ENCODE measurements at places on chromosomes 16 and 17. TPM values are rescaled to one million over a fixed set of nuclear protein-coding genes. Genes with fewer than 3 reads are reported as not detected.

DNA sequence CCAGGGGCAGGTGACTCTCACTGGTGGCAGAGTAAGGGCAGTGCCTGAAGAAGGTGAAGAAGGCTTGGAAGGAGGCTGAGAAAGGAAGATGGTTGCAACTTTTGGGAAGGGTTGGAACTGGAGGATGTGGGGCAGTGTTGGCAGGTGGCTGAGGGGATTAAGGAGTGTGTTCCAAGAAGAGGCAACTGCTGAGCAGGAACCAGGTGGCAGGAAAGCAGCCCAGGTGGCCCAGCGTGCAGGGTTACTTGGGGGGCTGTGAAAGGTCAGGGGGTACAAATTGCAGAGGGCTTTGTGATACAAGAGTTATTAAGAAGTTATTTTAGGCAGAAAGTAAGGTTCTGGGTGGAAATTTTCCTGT is 28.6 kb downstream of the WSCD1 start:
- DNase-seq = no peak

- DNase-seq = no peak
These were observed 106.9 kb downstream of the NCOR1 start for GRCh38 chr17:16108386-16108785.

- no peak for DNase-seq
These were observed 19.9 kb upstream of the TRAP1 start for GRCh38 chr16:3737181-3737580.

Gene PERCC1
- total RNA-seq = not detected

DNA sequence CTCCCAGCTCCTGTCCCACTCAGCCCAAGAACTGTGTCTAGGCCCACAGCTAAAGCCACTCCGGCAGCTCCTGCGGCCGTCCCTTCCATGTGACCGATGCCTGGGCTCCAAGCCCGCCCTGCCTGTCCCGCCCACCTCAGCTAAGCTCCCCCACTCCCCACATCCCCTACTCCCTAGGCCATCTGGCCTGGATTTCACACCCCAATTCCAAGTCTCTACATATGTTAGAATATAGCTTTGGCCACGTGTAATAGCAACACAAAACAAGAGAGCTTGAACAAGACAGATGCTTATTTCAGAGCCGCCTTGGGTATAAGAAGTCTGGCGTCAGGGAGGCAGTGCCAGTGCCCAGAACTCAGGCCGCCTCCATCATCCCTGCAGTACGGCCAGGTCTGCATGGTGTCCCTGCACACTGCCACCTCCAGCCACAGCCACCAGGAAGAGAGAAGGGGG is 30.0 kb upstream of the USP22 start:
- DNase-seq = no peak

Gene ACAP1
- total RNA-seq = 0.20 TPM

DNA sequence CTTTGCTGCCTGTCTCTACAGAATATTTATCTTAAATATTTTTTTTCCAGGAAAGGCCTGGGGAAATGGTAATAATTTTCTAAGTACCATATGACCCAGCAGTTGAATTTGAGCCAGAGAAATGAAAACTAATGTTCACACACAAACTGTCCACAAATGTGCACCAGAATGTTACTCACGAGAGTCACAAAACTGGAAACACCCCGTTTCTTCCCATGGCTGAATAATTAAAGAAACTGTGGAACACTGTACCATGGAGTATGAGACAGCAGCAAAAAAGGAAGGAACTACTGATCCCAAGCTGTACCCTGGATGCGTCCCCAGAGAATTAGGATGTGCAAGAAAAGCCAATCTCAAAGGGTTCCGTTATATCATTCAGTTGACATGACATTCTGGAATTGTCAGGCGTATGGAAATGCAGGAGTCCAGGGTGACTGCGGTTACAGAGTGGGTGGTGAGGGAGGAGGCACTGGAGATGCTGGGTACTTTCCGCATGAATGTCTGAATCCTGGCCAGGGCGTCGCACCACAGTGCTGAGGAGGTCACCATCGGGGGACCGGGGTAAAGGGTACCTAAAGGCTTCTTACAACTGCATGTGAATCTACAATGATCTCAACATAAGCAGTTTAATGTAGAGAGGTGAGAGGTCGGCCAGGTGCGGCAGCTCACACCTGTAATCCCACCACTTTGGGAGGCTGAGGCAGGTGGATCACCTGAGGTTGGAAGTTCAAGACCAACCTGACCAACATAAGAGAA is 34.5 kb downstream of the USP22 start:
- no peak for DNase-seq

- no peak for DNase-seq
These were observed 146.3 kb upstream of the TBX2 start for GRCh38 chr17:61253362-61253761.

Gene FSCN2
- 4.7 TPM for total RNA-seq

GRCh38 chr17:62692721-62693431 is 65.4 kb downstream of the MRC2 start:
- DNase-seq = no peak

DNA sequence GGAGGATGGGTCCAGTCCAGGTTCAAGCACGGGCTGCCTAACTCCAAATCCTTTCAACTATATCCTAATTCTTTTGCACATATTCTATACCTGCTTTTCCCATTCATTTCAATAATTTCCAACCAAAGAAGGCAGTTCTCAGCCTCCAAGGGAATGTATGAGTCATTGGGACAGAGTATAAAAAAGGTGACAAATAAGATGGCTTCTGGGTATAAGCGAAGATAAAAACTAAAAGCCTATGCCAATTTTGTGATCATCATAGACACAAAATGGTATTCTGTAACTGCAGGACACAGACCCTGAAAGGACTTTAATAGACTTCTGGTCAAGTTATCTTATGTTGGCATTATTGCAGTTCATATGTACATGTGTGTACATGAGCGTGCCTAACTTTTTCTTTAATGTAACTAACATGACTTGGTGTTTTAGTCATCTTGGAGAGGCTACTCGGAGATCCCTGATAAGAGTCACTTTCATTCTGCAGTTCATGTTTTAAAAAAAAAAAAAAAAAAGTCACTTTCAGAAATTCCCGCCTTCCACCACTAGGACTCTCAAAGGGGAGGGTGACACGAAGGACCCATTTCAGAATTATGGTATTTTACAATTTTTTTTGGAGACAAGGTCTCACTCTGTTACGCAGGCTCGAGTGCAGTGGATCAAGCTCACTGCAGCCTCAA is 17.3 kb downstream of the COG1 start:
- no peak for DNase-seq

Gene PDPK1
- total RNA-seq = 32.9 TPM

GRCh38 chr17:74579900-74580299 is 12.2 kb downstream of the CD300LD start:
- DNase-seq = no peak

GRCh38 chr17:28735242-28735722 is 6.7 kb downstream of the NEK8 start:
- DNase-seq = no peak

DNA sequence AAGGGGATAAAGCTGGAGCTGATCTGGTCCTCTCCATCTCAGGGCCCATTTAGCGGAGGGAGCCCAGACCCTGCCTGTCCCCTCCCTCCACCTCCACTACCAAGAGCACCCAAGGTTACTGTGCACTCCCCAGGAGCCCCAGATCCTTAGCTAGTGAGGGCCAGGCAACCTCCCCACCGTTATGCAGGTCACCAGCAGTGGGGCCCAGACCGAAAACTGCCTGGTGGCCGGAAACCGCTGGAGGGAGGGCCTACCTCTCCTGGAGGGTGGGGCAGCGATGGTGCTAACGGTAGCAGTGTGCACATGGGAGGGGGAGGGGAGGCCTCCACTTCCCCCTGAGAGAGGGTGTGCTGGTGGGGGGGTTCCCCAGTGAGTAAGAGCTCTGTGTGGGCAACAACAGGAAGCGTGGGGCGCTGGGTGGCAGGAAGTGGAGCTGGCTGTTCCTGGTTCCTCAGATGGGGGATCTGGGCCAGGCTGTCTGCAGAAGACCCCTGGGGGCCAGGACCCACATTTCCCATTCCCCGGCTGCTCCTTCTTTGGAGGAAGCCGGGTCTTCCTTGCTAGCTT is 4.4 kb downstream of the FMNL1 start:
- DNase-seq = peak; percentile 15

- DNase-seq = no peak
These were observed 11.3 kb downstream of the FKBP10 start for GRCh38 chr17:41824086-41824485.

DNA sequence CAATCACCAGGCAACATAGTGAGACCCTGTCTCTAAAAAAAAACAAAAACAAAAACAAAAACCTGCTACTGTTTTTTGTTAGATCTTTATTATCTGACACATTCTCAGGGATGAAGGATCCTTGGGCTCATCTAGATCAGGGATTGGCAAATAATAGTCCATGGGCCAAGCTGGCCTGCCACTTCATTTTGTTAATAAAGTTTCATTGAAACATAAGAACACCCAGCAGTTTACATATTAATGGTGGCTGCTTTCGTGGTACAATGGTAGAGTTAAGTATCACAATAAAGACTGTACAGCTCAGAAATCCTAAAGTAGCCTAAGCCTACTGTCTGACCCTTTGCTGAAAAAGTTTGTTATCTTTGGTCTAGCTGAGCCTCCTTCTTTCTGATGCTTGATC is 32.9 kb upstream of the CLEC18A start:
- no peak for DNase-seq

GRCh38 chr16:35733971-35734702 is 2274.7 kb downstream of the TP53TG3F start:
- no peak for DNase-seq

DNA sequence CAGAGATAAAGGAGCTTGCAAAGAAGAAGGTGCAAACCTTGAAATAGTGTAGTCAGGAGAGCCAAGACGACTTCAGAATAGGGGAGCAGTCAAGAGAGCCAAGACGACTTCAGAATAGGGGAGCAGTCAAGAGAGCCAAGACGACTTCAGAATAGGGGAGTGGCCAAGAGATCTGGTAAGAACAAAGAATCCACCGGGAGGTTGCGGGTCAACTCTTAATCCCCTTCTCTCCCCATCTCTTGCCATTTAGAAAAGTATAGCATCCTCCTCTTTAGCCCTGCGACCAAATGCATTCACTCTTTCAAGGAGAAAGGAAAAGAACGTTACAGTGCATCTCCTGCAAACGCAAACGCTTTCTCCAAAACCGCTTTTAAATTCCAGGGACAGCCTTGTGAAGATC is 713 bp downstream of the KNOP1 start:
- no peak for DNase-seq

Measured in renal cortical epithelial cell (primary cell).